ENCODE measurements at places on chromosomes 2 and 18.

- DNase-seq, result no peak
Observed at GRCh38 chr18:23837591-23837990, 148.3 kb downstream of the LAMA3 start.

- no peak for DNase-seq
Observed at GRCh38 chr2:100857915-100858314, 38.0 kb downstream of the NPAS2 start.

GRCh38 chr18:8858888-8859511 is 153.6 kb downstream of the MTCL1 start:
- peak; percentile 56 for DNase-seq

GRCh38 chr18:36025025-36025424 is 42.3 kb downstream of the RPRD1A start:
- no peak for DNase-seq

GRCh38 chr2:178177066-178177679 is 17.1 kb upstream of the OSBPL6 start:
- DNase-seq, result peak; percentile 16

- no peak for DNase-seq
Observed at GRCh38 chr2:33634261-33634910, 35.3 kb upstream of the FAM98A start.

- no peak for DNase-seq
Observed at GRCh38 chr18:55189972-55190371, 230.7 kb upstream of the CCDC68 start.

DNA sequence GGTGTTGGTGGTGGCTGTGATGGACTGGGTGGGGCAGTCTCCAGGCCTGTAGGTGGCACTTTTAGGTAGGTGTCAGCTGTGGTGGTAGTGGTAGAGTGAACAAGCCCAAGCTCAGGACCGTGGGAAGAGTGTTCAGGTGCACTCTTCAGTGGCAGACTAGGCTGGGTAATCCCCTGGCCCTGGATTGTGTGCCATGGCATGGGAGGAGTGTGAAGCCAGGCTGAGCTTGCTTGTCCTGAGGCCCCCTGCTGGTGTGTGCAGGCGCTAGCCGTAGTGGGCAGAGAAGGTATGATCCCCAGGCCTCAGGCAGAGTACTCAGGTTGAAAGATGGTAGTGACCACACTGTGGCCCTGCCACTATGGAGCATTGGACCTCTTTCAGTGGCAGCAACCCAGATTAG is 850.3 kb downstream of the DSC3 start:
- no peak for DNase-seq

GRCh38 chr2:136281281-136282114 is 163.5 kb upstream of the CXCR4 start:
- DNase-seq, result no peak

GRCh38 chr2:120441744-120442471 is 96.0 kb downstream of the INHBB start:
- DNase-seq, result peak; percentile 74

DNA sequence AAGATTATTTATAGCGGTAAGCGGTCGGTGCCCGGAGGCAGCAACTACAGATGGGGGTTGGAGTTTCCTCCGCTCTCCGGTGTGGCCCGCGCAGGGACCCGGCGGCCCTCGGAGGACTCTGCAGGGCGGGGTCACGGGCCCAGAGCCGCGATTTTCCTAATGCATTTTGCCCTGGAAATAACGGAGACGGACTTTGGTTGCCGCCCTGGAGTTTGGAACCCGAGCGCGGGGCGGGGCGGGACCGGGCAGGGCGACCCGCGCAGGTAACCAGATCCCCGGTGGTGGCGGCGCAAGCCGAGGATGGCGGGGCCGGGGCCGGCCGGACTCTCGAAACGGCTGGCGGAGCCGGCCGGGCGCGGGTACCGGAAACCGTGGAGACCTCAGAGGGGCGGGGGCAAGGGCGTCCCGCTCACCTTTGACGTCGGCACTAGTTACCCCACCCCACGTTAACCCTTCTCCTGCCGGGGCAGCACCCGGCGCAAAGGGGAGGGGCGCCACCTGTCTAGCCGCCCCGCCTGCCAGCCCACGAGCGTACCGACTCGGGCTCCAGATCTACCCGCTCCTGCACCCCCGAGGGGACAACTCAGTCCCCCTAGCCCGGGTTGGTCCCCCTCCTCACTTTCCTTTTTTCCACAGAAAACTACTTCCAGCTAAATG is 2.9 kb downstream of the CYP26B1 start:
- no peak for DNase-seq

GRCh38 chr2:551621-552020 is 125.6 kb downstream of the TMEM18 start:
- no peak for DNase-seq

DNA sequence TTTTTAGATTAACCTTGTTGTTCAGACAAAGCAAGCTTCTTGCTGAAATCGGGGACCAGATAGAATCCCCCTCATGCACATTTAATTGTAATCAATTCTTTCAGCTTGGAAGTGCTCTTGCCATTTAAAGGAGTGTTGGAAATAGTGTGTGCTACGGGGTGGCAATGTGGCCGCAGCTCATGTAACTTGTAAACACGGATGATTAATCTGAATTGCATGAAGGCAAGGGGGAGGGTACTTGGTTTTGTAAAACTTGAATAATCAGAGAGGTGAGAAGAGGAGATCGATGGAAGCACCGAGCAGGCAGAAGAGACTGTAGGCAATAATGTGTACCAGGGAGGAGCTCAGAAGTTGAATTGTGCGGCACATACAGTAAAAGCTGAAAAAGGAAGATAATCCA is 273.5 kb downstream of the PTGR3 start:
- no peak for DNase-seq

- no peak for DNase-seq
Observed at GRCh38 chr2:88398180-88398579, 54.3 kb downstream of the FOXI3 start.

DNA sequence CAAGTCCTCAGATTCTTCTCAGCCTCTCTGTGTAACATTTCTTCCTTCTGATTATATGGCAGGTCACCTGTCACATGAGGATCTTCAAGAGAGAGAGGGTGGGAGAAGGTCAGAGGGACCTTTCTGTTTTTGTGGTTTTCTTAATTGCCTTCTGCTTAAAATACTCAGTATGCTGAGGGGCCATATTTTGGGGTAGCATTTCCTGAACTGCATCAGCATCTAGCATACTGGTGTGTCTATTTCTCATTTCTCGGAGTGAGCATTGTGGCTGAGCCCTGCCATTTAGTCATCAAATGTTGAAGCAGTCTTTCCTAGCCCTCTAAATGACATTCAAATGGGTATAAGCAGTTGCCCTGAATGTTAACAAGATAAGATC is 162.7 kb downstream of the MYO3B start:
- DNase-seq, result no peak

DNA sequence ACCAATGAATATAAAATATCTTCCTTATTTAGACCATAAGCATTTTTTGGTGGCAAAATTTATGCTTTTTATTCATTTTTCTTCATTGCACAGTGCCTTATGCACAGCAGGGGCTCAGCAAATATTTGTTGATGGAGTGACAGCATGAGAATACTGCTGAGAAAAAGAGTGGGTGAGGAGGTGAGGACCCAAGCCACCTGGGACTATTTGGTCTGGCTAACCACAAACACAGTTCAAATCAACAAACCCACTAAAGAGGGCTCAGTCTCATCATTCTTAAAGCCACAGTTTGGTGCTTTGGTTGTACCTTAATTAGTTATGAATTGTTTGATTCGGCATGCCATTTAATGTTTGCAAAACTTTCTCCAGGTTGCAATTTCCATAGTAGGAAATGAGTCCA is 183.5 kb upstream of the ZNF521 start:
- DNase-seq, result no peak

- peak; percentile 7 for DNase-seq
Observed at GRCh38 chr2:234632527-234633391, 135.9 kb upstream of the ARL4C start.

DNA sequence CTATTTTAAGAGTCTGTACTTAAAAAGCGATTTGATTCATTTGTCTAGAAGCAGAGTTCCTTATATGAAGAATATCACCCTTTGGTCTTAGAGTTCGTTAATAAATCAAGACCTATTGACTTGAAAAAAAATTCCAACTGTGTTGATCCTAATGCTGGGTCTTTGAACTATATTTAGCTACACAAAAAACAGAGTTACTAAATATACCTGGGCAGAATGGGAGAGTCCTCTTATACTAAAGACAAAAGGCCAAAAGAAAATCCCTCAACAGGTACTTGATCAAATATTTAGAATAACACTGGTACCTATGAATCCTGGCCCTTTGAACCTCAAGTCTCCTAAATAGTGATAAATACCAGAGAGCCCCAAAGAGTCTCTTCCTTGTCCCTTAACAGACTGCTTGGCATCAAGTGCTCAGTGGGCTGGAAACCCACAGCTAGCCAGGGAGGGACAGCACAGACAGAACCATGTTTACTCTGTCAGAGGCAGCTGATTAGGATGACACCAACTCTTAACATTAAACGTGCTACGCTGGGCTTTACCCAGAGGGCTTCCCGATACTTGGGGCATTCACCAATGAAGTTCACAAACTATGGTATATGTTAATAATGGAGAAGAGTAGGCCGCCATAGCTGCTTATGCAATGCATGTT is 95.1 kb downstream of the FIGN start:
- no peak for DNase-seq

- DNase-seq, result no peak
Observed at GRCh38 chr2:160427629-160428404, 65.8 kb downstream of the RBMS1 start.

- DNase-seq, result peak; percentile 85
Observed at GRCh38 chr2:54572636-54573536, 116.8 kb downstream of the SPTBN1 start.

GRCh38 chr2:100938031-100939026 is 63.8 kb upstream of the RPL31 start:
- no peak for DNase-seq

Measured in large intestine (tissue), 12 donors.